ENCODE measurements at places on chromosomes 16 and 17.

GRCh38 chr16:28497386-28497785, 2.9 kb downstream of the APOBR start:
- no peak for DNase-seq

DNA sequence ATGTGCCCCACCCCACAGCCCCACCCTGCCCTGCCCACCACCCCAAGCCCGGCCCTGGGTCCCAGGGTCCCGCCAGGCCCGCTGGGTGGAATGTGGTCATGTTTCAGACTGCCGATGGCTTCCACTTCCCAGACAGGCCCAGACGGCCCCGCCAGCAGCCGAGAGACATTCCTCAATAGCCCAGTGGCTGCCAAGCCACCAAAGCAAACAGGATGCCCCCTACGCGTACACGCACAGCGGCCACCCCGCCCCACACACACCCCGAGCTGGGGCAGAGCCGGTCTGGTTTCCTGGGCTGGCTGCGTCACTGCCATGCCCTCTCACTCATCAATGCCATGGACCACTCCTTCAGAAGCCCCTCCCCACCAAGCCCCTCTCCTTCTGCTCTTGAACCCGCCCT, 1.2 kb upstream of the KRT17 start:
- no peak for DNase-seq

DNA sequence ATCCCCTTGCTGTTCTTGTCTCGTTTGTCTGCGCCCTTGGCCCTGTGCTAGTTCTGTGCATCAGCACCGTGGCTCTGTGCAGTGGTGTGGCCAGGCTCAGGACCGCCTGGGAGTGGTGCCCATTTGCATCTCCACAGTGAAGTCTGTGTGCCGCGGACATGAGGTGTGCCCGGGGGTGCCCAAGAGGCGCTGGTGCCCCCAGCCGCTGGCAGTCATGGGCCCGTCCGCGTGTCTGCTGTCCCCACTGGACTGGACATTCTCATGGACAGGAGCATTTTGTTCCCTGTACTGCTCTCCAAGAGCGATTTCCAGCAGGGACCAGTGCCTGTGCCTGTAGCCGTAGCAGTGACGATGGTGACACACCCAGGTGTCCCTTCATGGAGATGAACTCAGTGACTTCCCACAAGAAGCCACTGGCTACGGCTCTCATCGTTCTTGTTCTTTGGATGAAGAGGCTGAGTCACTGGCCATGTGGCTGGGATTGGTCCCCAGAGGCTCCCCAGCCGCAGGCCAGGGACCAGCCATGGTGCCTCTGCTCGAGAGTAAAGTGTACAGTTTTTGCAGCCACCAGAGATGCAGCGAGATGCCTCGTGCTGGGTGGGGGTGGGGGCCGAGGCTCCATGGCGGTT, 13.0 kb upstream of the MC1R start:
- DNase-seq, result no peak

DNA sequence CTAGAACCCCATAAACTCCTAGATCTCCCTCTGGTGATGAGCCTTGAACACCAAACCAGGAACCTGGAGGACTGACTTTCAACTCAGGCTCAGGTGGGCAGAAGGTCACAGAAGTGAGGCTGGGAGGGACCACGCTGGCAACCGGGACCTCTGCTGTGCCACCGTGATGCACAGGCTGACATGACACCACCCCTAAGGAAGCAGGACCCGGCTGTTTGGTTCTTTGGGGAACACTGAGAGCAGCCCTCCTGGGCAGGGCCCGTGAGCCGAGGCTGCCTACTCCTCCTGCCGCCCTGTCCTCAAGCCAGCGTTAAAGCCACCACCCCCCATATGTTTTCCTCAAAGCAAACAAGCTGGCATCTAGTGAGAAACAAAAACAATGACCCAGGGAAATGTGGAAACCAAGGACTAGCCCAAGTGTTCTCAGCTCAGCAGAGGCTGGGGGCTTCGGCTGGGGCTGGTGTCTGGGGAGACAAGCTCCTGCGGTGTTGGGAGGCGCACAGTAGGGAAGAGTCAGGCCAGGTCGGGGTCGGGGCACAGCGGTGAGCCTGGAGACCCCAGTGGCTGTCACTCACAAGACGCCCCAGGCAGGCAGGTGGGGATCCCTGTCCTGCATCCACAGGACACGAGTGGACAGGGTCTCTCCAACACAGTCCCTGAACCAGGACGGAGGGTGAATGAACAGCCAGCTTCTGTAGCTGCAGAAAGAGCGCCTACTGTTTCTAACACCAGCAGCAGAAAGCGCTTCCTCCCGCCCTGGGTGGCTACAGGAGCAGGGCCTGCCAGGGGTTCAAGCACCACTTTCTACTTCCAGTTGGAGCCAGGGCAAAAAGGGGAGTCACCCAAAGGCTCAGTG, 1.7 kb downstream of the SMIM5 start:
- DNase-seq, result no peak

DNA sequence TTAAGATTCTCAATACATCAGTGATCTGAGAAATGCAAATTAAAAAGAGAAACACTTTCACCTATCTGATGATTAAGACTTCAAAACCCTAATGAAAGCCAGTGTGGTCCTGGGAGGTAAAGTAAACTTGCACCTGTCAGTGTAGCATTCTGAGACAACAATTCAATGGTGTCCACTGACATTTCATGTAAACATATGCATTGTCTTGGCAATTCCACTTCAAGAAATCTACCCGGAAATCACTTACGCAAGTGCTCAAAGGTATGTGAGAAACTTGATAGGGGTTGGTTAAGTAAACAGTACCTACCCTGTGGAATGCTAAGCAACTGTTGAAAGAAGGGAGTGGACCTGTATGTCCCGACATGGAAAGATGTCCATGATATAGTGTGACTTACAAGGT, 2.1 kb downstream of the ST6GALNAC1 start:
- DNase-seq, result no peak

DNA sequence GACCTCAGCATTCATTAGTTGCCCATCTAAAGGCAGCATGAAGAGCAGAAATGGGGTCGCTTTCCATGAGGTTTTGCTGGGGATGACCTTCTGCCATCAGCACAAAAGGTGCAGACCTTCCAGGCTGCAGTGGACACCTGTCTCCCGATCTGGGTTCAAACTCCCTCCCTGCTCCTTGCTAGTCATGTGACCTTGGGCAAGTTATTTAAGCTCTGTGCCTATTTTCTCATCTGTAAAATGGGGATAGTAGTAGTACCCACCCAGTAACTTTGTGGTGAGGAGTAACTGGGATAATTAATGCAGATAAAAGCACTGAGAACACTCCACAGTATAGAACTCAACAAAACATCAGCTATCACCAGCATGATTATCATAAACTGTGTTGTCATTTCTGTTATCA, 21.4 kb upstream of the COQ7 start:
- DNase-seq, result no peak

DNA sequence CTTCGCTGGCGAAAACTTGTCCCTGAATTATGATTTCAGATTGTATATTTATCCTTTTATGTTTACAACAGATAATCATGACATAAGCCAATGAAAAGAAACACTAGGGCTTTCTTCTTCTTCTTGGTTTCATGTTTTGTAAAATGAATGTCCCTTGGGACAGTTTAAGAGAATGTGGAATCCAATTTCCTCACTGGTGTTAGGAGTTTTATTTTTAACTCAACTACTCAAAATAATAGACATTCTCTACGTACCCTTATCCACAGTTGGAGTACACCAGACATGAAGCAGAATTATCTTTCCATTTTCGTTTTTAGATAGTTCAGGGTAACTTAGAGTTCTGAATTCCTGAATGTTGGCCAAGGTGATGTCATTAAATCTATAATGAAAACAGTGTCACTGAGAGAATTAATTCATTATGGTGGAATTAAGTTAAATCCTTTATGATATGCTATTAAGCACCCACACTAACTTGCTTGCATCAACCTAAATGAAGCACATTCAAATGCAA, 43.4 kb downstream of the IRX6 start:
- no peak for DNase-seq

DNA sequence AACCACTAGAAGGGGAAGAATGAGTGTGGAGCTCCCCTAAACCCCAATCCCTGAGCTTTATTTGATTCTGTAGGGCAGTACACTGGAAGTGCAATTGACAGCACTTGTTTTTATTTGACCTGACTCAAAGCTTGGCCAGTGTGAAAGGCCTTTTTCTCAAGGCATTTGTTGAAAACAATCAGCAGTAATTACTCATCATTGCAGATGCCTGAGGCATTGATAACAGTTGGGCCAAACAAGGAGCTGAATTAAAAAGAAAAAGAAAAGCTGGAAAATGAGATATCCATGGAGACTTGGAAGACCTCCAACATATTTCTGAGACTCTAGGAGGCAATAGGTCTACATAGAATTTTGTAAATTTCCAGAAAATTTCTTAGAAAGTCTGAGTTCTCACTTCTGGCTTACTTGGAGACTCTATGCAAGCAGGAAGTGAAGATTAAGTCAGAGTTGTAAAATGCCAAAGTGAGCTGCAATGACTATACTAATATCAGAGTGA, 200.8 kb upstream of the KCNJ16 start:
- DNase-seq, result no peak

- no peak for DNase-seq
These were observed 33.1 kb downstream of the PLD6 start for GRCh38 chr17:17172990-17173389.

DNA sequence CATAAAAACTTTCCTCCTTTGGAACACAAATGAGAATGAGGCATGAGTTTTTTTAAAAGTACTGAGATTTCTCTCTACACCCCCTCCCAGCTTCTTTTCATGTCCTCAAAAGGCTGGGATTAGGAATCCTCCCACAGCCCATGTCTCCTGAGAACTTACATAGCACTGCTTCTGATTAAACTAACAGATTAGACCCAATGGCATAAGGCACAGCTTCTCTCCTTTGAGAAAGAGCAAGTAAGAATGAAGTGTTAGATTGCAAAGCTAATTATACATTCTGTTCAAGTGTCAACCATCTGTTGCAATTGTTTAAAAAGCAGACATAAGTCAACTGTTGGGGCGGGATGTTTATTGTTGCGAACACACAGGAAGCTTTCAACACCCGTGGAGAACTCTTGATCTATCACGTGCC, 715.1 kb downstream of the CDH11 start:
- no peak for DNase-seq

GRCh38 chr16:29899516-29900101, at the start of gene SEZ6L2:
Gene SEZ6L2 (minus strand): TSS chr16:29899550. CDS start chr16:29899019, 531 bp downstream.
- DNase-seq, result peak; percentile 74

DNA sequence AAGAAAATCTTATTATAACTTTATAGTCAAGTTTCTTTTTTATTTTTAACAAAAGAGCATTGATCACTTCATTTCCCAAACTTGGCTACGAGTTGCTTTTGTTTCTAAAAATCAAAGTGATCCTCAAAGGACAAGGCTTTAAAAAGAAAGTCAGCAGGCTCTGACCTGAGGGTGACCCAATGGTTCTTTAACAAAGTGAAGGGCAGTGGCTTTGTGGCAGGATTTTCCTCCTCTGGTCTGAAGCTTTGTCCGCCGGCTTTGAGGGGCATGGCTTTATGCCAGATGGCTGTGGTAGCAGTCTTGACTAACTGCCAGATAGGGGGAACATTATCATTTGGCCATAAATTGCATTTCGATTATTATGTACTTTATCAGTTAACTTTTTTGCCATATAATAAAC, 28.5 kb downstream of the IQCK start:
- no peak for DNase-seq

DNA sequence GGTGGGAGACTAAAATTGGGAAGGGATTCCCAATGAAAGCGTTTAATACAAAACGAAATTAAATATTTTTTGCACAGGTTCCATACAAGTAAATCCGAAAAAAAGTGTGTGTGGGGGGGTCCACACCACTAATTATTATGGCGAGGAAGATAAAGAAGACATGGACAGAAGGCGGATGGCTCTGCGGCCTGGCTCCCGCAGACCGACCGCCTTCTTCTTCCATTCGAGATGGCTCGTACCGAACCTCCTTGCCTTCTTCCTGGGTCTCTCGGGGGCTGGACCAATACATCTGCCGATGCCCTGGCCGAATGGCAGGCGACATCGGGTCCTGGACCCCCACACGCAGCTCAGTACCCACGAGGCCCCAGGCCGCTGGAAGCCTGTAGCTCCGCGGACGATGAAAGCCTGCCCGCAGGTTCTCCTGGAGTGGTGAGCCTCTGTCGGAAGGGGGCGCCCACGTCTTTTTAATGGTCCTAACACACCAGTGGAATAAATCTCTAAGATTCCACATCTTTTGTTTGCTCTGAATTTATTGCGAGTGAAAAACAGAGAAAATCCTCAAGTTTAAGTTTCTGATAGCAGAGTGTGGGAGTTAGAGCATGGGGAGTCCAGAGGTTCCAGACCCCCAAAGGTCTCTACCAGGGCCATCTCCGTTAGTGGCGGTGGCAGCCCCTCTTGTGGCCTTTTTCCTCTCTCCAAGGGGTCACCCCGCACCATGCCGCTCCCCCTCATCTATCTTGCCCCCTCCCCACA, 1.4 kb downstream of the PRAC2 start:
- peak; percentile 44 for DNase-seq

DNA sequence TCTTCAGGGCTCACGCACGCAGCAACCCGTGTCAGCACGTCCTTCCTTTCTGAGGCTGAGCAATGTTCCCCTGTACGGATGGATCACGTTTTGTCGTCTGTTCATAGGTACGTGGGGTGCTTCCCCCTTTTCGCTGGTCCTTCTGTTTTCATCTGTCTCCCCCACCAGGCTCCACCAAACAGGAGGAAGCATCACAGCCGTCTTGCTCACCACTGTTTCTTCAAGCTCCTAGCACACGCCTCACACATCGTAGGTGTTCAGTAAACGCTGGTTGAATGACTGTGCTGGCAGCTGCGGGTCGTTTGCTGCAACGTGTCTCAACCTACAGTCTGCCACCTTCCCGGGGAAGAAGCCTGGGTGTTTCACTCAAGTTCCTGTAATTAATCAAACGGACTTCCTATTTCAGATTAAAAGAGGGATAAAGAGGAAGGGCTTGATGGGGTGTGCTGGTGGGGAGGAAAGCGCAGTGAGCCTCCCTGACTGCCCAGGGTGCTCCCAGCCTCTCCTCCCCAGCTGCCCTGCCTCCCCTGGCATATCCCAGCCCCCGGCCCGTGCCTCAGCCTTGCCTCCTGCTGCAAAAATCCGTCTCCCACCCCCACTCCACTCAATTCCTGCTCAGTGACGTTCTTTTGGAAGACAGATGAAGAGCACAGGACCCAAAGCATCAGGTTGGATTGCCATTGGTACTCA, 76.7 kb upstream of the DOC2B start:
- no peak for DNase-seq

DNA sequence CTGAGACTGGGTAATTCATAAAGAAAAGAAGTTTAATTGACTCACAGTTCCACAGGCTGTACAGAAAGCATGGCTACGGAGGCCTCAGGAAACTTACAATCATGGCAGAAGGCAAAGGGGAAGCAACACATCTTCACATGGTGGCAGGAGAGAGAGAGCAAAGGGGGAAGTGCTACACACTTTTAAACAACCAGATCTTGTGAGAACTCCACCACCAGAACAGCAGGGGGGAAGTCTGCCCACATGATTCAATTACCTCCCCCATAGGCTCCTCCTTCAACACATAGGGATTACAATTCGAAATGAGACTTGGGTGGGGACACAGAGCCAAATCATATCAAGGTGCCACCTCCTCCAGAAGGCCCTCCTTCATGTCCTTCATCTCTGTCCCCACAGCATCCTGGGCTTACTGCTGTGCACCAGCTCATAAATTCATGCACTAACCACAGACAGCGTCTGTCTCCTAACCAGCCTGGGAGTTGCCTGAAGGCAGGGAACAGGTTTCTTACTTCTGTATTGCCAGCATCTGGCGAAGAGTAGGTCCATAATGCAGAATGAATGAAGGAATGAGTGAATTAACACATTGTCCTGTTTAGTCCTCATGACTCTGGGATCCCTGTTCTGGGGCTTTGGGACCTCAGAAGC, 74.4 kb downstream of the WSB1 start:
- no peak for DNase-seq

Data from stimulated activated CD8-positive, alpha-beta memory T cell treated with anti-CD3 and anti-CD28 coated beads, Interleukin-15, amount 100 ng/mL, for 24 hours (primary cell).